ENCODE measurements at places on chromosomes 2 and 18.
A peak's percentile ranks its signal among the peaks of the same experiment; 100 is the strongest.

GRCh38 chr2:175176624-175177023, 4.9 kb downstream of the ATP5MC3 start:
- no peak for DNase-seq

GRCh38 chr18:10381516-10381915, 72.9 kb upstream of the APCDD1 start:
- no peak for DNase-seq

GRCh38 chr2:179247318-179248023, 17.2 kb downstream of the SESTD1 start:
- no peak for DNase-seq

DNA sequence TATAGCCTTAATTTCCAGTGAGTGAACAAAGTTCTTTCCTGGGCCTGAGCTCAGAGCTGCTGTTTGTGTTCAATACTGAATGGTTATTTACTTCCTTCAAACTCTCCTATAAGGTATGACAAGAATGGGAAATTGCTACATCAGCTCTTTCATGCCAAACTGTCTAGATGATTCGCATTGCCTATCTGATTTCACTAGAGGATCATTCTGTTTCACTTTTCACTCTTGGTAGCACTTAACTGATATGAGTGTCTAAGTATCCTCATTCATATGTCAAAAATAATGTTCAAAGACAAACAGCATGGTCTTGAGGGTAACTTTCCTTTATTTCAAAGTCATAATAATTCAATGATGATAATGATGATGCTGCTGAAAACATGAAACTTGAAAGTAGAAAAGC, 32.9 kb upstream of the SCG2 start:
- no peak for DNase-seq

DNA sequence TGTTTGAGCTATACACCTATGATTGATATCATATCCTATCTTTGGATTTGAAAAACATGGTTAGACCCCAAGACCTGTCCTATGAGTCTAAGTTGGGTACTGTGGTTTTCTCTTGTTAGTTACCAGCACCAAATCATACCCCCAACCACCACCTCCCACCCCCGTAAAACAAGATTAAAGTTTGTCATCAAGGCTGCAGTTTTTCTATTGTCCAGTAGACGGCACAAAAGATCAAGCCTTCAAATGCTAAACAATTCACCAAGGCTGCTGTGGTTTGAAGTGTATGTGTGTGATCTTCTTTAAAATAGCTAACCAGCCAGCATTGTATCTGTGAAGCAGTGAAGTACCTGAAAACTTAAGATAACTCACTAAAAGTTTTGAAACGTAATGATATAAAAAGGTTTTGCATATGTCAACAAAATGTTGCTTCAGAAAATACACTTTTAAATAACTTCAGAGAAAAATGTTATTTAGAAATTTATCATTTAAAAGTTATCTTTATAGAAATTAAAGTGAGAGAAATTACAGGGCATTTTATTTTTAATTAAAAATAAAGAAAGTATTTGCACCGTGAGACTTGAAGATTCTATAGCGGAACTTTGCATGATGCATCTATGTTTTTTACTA, 5.8 kb upstream of the MEIS1 start:
- DNase-seq, result peak; percentile 18

GRCh38 chr2:72211350-72211749, 63.7 kb upstream of the CYP26B1 start:
- DNase-seq, result no peak

DNA sequence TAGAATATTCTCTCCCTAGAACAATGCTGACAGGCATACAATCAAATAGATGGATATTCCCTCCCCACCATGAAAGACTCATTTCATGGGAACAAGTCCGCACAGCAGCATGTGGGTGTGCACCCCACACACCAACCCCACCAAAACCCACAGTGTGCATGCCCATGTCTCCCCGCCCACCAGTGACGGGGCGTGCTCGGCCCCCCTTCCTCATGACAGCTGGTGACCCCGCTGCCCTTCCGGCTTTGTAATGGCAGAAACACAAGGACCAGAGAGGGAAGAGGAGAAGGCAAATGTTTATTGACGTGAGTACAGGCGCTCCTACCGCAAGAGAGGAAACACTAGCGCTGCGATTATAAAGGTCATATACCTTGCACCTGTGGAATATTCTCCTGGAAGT, 30.8 kb upstream of the ODC1 start:
- no peak for DNase-seq

DNA sequence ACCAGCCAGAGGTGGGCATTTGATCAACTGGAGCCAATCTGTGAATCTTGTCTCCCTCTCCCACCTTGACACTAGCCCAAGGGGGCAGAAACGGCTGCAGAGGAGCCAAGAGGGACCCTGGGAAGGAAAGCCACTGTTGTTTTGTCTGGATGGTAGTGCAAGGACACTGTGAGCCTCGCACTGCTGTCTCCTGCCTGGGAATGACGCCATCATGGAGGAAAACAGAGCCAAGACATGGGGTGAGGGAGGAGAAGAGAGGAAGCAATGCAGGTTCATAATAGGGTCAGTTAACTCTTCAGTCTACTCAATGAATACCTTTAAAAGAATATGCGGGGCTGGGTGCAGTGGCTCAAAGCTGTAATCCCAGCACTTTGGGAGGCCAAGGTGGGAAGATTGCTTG, 231.1 kb upstream of the AGAP1 start:
- DNase-seq, result no peak

GRCh38 chr2:148920559-148920958, 45.5 kb downstream of the KIF5C start:
- no peak for DNase-seq

GRCh38 chr2:30113617-30114293, 33.1 kb upstream of the YPEL5 start:
- peak; percentile 66 for DNase-seq

DNA sequence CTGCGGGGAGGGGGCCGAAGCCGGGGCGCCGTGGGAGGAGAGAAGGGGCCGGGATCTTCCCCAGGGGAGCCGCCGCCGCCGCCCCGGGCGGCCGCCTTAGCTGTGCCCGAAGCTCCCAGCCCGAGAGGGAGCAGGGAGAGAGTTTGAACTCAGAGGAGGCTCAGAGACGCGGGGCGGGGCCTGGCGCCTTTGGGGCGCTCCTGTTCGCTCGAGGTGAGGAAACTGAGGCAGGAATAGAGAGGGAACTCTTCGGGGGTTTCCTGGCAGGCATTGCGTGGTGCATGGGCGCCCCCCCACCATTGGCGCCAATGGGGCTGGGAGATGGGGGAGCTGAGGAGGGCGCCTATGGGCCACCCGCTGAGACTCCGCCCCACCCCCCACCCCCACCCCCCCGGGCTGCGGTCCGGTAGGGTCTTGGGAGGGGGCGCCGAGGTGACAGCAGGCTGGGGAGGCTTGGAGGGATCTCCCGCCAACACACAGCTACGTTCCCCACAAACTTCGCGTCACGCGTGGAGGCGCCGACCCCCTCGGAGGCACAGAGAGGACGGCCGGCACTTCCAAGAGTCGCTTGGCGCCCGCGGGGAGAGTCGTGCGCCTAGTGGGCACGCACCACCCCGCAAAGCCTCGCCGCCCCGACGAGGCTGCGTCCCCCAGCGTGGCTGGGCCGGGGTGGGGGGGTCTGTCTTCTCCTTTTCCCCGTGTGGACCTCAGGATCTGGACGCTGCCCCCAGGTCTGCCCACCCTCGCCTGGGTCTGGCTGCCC, 680 bp downstream of the CTDSP1 start:
- DNase-seq, result no peak

DNA sequence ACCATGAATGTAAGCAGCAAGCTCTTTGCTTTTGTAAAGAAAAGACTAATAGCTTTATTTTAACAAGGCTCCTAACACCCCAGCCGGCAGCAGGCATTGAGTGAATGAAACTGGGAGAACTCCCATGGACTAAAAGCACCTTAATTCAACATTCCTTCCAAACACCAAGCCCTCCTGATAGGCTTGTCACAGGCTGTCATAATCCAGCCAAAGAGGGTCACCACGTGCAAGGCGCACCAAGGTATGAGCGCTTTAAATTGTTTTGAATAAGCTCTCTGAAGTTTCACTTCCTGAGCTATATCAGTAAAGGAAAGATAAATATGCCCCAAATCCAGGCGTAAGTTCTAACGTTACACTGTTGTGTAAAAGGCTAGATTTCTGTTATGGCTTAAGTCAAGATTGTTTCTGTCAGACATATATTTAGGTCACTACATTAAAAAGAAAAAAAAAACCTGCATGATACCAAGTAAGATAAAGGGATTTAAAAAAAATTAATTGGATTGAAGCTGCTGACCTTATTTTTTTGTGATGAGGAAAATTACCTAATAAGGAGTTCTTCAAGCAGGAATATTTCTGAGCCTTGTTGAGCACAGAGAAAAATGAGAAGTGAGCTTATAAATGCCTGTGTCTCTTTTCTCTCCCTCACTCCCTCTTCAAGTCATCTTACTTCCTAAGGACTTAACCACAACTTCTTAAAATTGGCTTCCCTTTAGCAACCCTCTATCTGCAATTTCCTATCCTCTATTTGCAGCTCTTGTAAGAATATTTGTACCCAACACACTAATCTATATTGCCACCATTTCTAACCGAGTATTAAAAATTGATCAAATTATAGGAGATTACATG, 136.1 kb upstream of the NRP2 start:
- no peak for DNase-seq

GRCh38 chr2:160794926-160795325, 301.3 kb upstream of the RBMS1 start:
- no peak for DNase-seq

DNA sequence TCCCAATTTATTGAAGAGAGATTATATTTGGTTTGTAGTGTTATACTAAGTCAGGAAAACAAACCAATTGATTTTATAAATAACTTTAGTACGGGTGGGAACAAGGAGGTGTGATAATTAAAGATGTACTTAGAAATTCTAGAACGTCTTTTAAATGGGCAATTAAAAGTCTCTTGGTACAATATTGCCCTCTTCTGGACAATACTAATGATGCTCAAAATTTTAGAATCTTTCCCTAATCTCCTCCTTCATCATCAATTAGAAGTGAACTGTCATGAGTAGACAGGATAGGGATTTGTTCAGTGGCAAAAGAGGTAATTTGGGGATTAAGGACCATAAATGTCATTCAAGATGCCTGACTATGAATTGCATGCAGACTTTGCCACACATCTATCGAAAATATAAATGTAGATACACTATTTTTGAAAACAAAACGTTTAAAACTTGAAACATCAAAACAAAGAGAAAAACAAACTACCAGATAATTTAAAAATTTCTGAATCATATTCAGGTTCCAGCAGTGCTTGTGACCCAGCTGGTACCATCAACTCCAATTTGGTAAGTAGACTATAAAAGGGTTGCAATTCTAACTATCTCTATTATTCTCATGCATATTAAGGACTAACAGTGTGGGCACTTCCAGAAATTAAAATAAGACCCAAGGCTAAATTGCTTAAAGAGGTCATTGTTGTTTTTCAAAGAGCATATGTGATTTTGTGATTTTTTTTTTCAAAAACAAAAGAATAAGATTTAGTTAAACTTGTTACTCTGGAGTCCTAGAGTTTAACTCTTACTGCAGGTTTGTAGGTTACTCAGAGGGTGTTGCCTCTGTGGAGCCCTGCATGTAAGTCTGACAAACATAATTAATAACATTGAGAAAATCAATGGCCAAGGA, 123.5 kb downstream of the LAMA3 start:
- no peak for DNase-seq

DNA sequence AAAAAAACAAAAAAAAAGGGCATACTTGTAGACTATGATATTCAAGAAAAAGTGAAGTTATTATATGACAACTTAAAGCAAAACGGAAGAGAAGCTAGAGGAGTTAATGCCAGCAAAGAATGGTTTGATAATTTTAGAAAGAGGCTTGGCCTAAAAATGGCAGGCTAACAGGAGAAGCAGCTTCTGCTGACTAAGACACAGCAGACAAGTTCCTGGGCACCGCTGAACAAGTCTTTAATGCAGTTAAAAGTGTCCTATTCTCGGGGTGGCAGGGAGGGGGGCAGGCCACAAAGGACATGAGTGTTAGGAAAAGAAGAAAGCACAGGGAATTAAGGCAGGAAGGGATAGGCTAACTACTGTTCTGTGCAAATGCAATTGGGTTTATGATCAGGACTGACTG, 50.3 kb upstream of the GAREM2 start:
- DNase-seq, result no peak

- peak; percentile 15 for DNase-seq
Observed at GRCh38 chr18:77108001-77108692, 24.4 kb downstream of the MBP start.

DNA sequence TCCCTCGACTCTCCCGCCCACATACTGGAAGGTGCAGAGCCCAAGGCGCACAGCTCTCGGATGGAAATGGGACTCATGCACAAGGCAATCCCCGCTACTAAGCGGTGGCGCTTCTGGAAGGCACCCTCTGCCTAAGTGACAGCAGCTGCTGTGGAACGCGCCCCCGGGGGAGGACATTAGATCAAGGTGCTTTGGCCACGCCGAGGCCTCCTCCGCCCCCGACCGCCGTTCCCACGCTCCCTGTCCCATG, 202 bp downstream of the MCEE start:
- DNase-seq, result peak; percentile 77

DNA sequence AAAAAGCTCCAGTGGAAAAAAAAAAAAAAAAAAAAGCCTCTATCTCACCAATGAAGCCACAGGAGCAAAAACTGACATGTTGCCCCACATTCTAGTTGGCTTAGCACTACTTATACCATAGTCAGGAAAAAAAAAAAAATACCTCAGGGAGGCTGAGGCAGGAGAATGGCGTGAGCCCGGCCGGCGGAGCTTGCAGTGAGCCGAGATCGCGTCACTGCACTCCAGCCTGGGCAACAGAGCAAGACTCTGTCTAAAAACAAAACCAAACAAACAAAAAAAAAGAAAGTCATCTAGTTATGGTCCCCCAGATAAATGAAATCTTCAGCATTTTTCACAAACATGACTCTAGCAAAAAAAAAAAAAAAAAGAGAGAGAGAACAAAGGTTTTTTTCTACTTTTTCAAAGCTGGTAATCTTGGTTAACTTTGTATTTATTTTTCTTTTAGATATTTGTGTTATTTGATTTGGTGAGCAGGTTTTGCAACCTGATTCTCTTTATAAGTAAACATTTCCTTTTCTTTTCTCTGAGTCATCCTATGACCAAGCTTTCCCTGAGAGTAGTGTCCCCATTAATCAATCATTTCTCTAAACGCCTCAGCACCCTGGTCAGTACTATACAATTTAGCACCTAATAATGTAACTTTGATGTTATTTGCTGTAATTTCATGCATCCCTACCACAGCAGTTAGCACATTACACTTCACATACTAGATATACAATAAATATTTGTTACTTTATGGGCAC, 273.7 kb upstream of the PIK3C3 start:
- no peak for DNase-seq

DNA sequence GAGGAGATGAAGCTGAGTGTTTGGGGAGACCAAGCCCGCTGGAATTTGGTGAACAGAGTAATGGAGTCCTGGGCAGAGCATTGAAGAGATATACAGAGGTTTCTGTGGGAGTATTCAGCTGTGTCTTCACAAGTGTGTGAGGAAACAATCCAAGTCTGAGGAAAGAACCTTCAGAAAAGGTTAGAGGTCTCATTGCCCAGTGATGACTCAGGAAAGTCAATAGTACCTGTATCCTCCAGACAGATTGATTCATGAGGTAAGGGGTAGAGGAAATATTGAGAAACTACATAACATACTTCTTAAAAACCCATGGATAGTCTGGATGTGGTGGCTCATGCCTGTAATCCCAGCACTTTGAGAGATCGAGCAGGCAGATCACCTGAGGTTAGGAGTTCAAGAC, 392.3 kb downstream of the GALNT13 start:
- no peak for DNase-seq
